ENCODE measurements at places on chromosomes 5 and 9.

- no peak for DNase-seq
Measured at GRCh38 chr5:55371145-55371544, 63.4 kb downstream of the MTREX start.

DNA sequence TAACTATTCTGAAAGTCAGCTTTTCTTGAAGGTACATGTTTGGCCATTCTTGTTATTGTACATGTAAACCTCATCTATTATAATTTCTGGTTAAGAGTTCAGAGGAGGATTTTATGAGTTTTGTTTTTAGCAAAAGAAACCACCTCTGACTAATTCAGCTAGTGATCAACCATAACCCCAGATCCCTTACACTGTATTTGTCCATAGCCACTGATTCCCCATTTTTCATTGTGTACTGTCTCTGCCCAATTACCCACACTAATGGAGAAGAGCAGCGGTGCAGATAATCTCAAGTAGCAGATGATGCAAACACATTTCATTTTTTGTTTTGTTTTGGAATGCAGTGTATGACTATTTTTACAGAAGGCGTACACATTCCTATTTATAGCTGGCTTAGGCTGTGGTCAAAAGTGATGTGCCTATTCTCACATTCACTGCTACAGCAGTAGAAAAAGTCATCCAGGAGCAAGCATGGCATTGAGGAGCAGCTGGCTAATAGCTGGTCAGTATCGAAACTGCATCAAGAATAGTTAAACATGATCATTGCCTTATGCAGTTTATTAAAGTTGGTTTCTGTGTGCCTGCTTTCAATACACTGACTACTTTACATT is 988.3 kb downstream of the DTWD2 start:
- DNase-seq, result peak; percentile 50

GRCh38 chr5:6598351-6598900 is 34.4 kb downstream of the NSUN2 start:
- DNase-seq, result no peak

- DNase-seq, result no peak
Measured at GRCh38 chr5:132001647-132002561, 9.6 kb downstream of the ACSL6 start.

GRCh38 chr5:159412284-159413046 is 82.2 kb upstream of the IL12B start:
- peak; percentile 96 for DNase-seq

DNA sequence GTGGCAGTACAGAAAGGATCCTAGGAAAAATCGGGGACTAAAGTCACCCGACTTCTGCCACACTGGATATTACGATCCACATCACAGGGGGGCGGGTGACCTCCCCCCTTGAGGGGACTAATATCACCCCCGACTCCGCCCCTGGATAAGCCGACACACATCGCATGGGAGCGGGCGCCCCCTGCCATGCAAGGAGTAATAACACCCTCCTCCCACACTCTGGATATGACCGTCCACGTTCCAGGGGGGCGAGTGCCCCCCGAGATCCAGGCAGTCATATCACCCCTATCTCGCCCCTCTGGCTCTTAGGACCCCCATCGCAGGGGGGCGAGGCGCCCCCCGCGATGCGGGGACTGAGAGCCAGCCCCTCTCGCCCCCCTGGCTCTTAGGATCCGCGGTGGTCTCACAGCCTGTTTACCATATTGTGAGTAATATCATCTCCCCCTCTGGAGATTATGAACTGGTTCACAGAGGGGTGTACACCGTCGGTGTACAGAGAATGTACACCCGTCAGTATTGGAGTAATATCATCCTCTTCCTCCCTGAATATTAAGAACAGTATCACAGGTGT is 423.0 kb downstream of the DIRAS2 start:
- DNase-seq, result peak; percentile 18

GRCh38 chr9:89312222-89312571 is 1.2 kb downstream of the CKS2 start:
- peak; percentile 26 for DNase-seq

GRCh38 chr5:178545941-178546674 is 44.1 kb downstream of the COL23A1 start:
- DNase-seq, result no peak

- no peak for DNase-seq
Measured at GRCh38 chr5:136202469-136203205, 9.7 kb upstream of the SMIM32 start.
